Heart right ventricle (tissue), 16 donors: ENCODE measurements at places on chromosomes 12 and 14. TPM values are rescaled to one million over a fixed set of nuclear protein-coding genes. Genes with fewer than 3 reads are reported as not detected.

Gene CLEC1A
- 2.6 TPM for total RNA-seq

Gene PLEK2
- total RNA-seq, result 0.76 TPM

Gene ENDOU
- 0.34 TPM for total RNA-seq

Gene TMPRSS12
- not detected for total RNA-seq

Gene PLEKHD1
- total RNA-seq, result not detected

Gene TMEM121
- total RNA-seq, result 1.8 TPM

Gene CCDC60
- total RNA-seq, result not detected

Gene CPNE6
- not detected for total RNA-seq

Gene MYH6
- total RNA-seq, result 105 TPM

GRCh38 chr14:22432348-22432976, 156.6 kb downstream of the DAD1 start:
- no peak for DNase-seq
- no peak overlapping the region for H3K4me3 ChIP-seq
- H3K4me1 ChIP-seq, result peaks cover 21% of the 10 kb centered on the region
- H3K27me3 ChIP-seq, result no peaks in the 10 kb centered on the region
- no peak overlapping the region for H3K27ac ChIP-seq

DNA sequence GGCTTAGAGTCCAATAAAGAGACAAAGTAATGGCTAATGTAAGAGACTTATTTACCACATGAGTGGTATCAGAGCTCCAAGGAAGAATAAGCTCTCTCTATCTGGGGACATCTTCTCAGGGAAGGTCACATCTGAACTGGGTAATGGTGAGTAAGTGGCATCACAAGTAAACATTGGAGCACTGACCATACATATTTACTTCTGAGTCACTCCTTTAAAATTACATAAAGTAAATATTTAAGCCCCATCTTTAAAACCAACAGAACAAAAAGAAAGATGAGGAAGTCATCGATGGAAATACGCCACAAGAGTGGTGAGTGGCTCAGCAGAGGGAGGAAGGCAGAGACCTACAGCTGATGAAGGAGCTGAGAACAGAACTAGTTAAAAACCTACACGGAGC, 159.9 kb downstream of the DUSP6 start:
- no peak overlapping the region for H3K27ac ChIP-seq
- no peaks in the 10 kb centered on the region for H3K4me1 ChIP-seq

GRCh38 chr12:132837693-132838409, 9.2 kb upstream of the GOLGA3 start:
- H3K4me3 ChIP-seq, result no peak overlapping the region
- no peaks in the 10 kb centered on the region for H3K27me3 ChIP-seq
- peak; percentile 24 for DNase-seq
- H3K27ac ChIP-seq, result peak overlapping the region; percentile 47
- no peaks in the 10 kb centered on the region for H3K36me3 ChIP-seq

GRCh38 chr14:101335061-101335661, 226.1 kb upstream of the DIO3 start:
- no peak overlapping the region for H3K4me3 ChIP-seq
- H3K27me3 ChIP-seq, result peaks cover 20% of the 10 kb centered on the region
- H3K4me1 ChIP-seq, result no peaks in the 10 kb centered on the region
- DNase-seq, result no peak

GRCh38 chr14:73749706-73750530, 35.7 kb upstream of the PNMA1 start:
- H3K4me3 ChIP-seq, result no peak overlapping the region
- H3K36me3 ChIP-seq, result no peaks in the 10 kb centered on the region
- no peak for DNase-seq
- H3K27ac ChIP-seq, result peak overlapping the region; percentile 98

- H3K36me3 ChIP-seq, result no peaks in the 10 kb centered on the region
- H3K4me3 ChIP-seq, result no peak overlapping the region
Observed at GRCh38 chr14:51039252-51039651, 55.7 kb downstream of the TRIM9 start.

DNA sequence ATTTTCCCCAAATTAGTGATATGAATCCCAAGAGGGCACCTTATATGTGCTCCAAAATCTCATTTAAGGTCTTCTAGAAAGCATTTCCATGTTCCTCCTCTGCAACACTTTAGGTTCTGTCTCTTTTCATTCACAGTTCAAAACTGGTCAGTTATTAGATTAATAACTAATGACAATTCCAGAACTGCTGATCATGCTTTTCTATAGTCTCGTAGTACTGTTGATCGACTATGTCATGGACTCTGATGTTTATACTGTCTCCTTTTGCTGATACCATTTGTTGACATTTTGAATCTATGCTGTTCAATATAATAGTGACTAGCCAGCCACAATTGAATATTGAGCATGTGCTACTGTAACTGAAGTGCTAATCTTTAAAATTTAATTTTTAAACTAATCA, 728.3 kb downstream of the LRFN5 start:
- no peak overlapping the region for H3K27ac ChIP-seq
- H3K36me3 ChIP-seq, result no peaks in the 10 kb centered on the region
- H3K4me3 ChIP-seq, result no peak overlapping the region
- no peak for DNase-seq
- no peaks in the 10 kb centered on the region for H3K4me1 ChIP-seq

- DNase-seq, result no peak
- no peaks in the 10 kb centered on the region for H3K36me3 ChIP-seq
- no peak overlapping the region for H3K4me3 ChIP-seq
Observed at GRCh38 chr12:110760204-110760609, 17.5 kb upstream of the PPP1CC start.

- DNase-seq, result no peak
- no peak overlapping the region for H3K27ac ChIP-seq
- no peaks in the 10 kb centered on the region for H3K27me3 ChIP-seq
- no peak overlapping the region for H3K4me3 ChIP-seq
- H3K36me3 ChIP-seq, result no peaks in the 10 kb centered on the region
- no peaks in the 10 kb centered on the region for H3K4me1 ChIP-seq
Observed at GRCh38 chr12:74722709-74723108, 185.1 kb downstream of the ATXN7L3B start.

DNA sequence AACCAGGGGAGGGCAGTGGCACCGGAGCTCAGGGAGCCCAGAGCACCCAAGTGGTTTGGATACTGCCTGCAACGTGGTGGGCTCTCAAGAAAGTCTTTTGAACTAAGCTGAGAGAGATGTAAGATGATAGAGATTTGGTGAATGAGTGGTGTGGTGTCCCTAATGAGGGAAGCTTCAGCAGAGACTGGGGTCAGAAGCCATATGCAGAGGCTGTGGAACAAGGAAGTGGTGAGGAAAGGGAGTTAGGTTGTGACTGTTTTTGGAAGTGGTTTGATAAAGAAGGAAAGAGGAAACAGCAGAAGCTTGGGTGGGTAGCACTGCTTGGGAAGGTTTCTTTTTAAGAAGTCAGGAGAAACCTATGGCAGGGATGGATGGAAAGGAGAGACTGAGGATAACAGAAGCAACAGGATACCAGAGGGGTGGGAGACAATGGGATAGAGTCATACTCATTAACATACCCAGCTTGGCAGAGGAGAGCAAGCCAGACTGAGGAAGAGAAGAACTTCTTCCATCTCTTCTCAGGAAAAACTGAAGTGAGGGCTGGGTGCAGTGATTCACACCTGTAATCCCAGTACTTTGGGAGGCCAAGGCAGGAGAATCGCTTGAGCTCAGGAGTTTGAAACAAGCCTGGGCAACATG, 24.1 kb downstream of the SLC4A8 start:
- H3K36me3 ChIP-seq, result no peaks in the 10 kb centered on the region
- peaks cover 12% of the 10 kb centered on the region for H3K27me3 ChIP-seq
- H3K4me3 ChIP-seq, result no peak overlapping the region
- peaks cover 3% of the 10 kb centered on the region for H3K4me1 ChIP-seq
- DNase-seq, result no peak
